Smooth muscle cell of bladder (primary cell): ENCODE measurements at places on chromosomes 11 and 22. TPM values are rescaled to one million over a fixed set of nuclear protein-coding genes. Genes with fewer than 3 reads are reported as not detected.

CD3G gene
- not detected in 2 replicates for total RNA-seq

CLDN5 gene
- total RNA-seq = 0.28 and 2.5 TPM in 2 replicates

POU2AF2 gene
- total RNA-seq = not detected in 2 replicates

PKP3 gene
- 1.3 and 1.6 TPM in 2 replicates for total RNA-seq

MAPK12 gene
- 30.3 and 31.2 TPM in 2 replicates for total RNA-seq

IGSF9B gene
- total RNA-seq = 0.37 TPM in 1 of 2 replicates, not detected in the other
